AML-193 (cell line): ENCODE measurements at places on chromosomes 16 and 17.

GRCh38 chr17:5705876-5706576 lies 121.7 kb upstream of the NLRP1 start:
- DNase-seq = no peak

- DNase-seq = no peak
Observed at GRCh38 chr16:87436225-87437172, 44.4 kb downstream of the MAP1LC3B start.

- DNase-seq = peak; percentile 86
Observed at GRCh38 chr16:72530434-72530833, 358.5 kb upstream of the PMFBP1 start.

DNA sequence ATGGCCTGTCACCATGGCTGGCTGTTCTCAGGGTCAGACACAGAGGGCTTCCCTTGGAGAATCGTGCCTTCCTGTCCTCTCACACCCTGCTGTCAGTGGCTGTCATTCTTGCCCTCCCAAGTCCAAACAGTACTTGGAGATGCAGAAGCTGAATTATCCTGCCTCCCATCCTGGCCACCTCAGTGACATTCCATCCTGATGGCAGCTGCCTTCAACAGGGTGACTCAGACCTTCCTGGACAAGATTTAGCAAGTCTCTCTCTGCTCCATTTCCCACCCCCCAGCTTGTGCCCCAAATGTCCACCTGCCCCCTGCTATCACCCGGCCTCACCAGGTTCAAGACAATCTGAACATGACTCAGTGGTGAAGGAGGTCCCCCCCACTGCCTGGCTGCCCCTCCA lies 4.8 kb upstream of the KRT36 start:
- DNase-seq = no peak

DNA sequence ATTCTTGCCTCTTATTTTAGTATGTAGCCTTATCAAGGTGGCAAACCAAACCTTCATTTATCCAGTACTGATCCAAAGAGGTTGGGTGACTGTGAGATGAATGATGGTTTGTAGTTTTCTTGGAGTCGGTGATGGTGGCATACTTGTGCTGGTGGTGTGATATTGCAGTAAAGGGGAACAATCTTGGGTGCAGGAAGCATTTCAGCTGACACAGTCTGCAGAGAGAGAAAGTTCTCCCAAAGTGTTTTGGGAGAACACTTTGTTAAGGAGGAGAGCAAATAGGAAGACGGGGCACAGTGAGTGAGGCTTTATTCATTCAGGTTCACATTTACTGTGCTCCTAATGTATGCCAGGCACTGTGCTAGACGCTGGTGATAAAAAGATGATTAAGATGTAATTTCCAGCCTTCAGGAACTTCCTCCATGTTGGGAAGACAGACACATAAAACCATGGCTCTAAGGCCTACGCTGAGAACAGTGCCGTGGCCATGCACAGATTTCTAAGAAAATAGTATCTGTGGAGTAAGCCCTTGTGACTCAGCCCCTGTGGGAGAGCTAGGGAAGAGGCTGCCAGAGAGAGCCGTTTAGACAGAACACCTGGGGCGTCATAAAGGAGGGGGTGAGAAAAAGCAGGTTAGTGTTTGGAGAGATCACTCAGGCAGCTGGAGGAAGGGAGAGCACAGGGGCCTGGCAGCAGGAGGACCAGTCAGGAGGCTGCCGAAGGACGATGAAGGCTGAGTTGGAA lies 13.8 kb downstream of the HEATR3 start:
- no peak for DNase-seq
